A549 (cell line): ENCODE measurements at places on chromosomes 1 and 21.

- DNase-seq, result no peak
Measured at GRCh38 chr1:11990303-11991032, 10.2 kb downstream of the MFN2 start.

DNA sequence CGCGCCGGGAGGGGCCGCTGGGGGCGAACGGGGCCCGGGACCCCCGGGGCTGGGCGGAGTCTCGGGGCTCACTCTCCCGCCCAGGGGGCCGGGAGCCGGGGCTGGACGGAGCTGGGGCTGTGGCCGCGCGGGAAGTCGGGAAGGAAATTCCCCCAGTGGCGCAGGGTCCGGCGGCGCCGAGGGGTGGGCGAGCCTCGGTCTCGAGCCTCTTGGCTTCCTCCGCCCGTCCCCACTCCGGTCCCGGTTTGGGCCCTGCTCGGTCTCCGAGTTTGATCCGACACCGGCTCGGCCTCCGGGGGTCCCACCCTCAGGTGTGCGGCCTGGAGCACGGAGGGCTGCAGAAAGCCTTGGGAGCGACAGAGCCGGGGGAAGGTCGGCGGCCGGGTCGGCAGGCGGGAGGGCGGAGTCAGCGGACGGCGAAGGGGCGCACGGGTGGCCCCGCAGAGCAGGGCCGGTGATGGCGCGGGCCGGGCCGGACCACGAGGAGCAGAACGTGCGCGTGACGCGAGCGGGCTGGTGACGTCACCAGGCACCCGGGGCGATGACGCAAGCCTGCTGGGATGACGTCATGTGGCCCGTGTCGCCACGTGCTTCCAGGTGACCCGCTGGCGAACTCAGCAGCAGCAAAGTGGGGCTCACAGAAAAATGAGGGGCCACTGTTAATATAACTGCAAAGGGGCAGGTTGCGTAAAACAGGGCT is 610 bp upstream of the HES4 start:
- peak; percentile 95 for DNase-seq

GRCh38 chr1:156394835-156395461 is 25.9 kb downstream of the RHBG start:
- DNase-seq, result no peak

DNA sequence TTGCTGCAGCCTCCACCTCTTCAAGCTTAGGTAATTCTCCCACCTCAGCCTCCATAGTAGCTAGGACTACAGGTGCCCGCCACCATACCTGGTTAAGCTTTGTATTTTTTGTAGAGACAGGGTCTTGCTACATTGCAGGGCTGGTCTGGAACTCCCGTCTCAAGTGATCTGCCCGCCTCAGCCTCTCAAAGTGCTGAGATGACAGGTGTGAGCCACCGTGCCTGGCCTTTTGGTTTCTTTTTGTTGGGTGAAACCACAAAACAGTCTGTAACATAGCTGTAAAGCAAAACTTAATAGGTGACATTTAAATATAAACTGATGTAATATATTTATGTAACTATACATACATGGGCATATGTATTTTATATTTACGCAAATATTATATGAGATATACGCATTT is 3.1 kb upstream of the DNAJC11 start:
- no peak for DNase-seq

- no peak for DNase-seq
Measured at GRCh38 chr21:24671901-24672300, 935.4 kb downstream of the MRPL39 start.

- DNase-seq, result no peak
Measured at GRCh38 chr1:204317170-204317569, 42.6 kb downstream of the PLEKHA6 start.

DNA sequence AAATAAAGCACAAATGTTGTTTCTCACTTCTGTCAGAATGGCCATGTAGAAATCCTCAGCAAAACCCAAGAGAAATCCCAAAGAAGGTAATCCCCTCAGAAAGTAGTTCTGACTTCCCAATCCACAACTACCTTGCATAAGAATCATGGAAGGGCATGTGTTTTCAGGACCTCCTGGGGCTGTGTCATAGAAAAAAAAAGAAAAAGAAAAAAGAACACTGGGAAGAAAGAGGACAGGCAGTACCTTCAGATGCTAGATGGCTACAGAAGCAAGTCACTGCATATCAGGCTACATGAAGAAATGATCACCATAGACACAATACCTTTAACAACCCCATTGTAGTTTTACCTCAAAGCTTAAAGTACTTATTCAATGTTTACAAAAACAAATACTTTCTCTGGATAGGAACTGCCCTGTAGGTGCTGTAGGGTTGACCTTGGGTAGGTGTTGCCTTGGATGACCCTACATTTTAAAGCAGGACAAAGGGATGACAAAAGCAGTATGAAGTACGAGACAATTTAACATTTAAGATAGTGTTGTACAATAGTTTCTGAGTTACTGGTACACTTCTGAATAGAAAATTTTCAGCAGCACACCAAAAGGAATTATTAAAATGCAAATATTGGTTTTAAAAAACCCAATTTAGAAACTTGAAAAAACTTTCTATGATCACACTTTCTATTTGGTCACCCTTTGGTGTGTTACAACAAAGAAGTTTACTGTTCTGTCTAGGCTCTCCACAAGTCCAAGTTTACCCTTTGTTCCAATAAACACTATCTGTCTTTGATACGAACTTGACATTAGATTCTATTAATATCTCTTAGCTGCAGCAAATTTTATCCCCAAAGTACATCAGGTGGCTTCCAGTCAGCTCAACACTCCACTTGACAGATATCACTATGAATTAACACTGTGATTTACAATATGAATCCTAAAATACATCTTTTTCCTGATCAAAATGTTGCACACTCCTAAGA is 5.0 kb downstream of the TRIT1 start:
- DNase-seq, result no peak

DNA sequence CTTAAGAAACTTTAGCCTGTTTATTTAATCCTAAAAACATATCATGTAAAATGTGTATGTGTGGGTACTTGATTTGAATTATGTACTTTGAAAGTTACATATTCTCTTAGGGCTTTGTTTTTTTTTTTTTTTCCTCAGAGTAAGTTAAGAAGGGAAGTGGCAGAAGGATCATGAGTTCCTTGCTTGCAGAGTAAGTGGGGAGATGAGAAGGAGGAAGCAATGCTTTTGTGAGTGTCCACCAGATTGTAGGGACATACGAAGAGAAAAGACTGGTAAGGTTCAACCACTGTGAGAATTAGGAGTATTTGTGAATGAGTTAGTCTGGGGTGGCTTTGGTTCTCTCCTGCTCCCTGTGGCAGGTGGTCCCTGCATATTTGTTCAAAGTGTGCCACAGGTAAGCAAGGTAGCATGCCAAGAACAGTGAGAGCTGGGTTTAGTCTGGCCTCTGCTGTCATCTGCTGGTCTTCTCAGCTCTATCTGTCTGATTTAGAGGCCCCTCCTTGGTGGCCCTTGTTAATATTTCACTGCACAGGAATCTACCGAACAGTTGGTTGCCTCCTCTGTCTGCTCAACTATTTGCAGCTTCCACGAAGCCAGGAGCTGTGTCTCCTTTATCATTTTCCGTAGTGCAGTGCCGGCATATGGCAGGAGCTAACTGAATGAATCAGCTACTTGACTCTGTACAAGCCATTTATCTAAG is 9.5 kb downstream of the DNM3 start:
- peak; percentile 12 for DNase-seq
